ENCODE measurements at places on chromosomes 12 and 14.

- no peak for DNase-seq
Observed at GRCh38 chr14:87229131-87229530, 763.9 kb downstream of the GALC start.

GRCh38 chr12:113098441-113099028, 37.0 kb downstream of the RASAL1 start:
- peak; percentile 88 for DNase-seq

DNA sequence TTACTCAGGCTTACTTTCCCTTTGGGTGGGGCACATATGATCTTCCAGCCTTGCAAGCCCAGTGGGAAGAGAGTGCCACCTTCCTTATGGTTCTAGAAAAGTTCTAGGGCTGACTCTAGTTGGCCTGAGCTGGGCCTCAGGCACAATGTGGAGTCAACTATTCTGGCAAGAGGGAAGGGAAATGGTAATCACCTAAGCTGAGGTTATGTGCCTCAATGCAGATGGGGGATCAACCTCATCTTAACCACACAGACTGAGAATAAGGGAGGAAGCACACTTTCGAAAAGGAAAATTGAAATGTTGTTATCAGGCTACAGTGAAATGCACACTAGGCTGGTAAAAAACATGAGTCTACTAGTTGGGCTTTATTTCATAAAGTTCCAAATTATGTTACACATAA, 77.5 kb upstream of the RMST start:
- no peak for DNase-seq

- peak; percentile 80 for DNase-seq
Observed at GRCh38 chr12:64099397-64099796, 122.7 kb downstream of the KICS2 start.

DNA sequence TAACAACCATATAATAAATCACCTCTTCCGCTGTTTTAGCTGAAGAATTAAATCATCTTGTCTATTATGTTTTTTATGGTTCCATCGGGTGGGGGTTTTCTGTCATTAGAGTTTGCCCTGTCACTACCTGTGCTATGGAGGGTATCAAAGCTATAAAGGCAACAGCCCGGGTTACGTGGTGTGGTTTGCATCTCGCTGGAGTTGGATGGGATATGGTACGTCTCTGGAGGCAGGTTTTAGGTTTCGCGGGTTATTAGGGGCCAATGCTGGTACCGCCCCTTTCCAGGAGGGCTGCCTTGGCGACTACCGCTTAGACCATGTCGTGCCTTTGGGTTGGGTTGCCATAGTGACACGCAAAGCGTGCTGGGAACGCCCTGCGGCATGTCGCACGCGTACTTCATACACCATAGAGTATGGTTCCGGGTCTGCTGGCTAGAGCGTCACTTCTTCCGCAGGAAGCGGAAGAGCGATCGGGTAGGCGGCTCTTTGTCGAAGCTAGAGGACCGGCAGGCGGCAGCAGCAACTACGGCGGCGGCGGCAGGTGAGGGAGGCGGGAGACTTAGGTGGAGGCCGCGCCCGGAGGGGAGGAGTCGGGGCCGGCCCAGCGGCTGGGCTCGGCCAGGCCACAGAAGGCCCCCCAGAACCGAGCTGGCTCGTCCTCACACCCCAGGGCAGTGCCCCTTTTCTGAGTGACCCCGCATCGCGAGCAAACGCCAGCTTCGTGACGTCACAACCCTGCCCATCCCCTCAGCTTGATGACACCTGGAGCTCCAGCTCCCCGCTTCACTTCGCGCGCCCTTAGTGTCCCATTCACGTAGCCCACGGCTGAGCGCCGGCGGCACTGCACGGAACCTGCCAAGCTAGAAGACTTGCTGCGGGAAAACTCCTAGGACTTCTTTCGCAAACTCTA, at the start of gene ZC3H10:
ZC3H10 (plus strand) TSS at position 489 of the 910 bp plus-strand sequence. CDS start 2,297 bp downstream, outside the sequence.
- peak; percentile 92 for DNase-seq

DNA sequence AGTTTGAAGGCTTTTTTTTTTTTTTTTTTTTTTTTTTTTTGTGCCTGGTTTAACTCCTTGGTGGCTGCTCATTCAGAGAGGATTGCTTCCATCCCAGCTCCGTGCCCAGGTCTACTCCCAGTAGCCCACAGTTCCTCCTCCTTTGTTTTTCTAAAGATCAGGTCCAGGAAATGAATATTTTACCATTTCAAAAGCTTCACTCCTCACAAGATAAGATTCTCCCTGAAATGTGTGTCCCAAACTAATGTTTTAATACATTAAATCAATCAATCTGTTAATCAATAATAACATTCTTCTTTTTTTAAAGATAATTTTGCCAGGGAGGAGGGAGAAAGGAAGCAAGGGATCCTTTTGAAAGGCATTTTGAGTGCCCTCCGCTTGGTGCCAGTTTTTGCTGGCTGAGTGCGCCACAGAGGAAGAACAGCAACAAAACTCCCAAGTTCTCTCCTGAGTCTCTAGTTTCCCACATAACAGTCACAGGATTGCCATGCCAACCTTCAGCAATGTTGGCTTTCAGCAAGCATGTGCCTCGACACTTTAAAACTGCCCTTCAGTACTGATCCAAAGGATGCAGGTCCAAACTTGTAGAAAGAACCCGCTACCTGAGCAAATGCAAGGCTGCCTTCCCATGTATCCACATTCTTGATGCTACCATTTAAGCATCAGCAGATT, 99.2 kb downstream of the RMST start:
- no peak for DNase-seq

GRCh38 chr14:91867316-91867988, at the start of gene TC2N:
Gene TC2N (minus strand): TSS chr14:91867536. CDS start chr14:91813769, 53,767 bp downstream.
- DNase-seq = no peak

DNA sequence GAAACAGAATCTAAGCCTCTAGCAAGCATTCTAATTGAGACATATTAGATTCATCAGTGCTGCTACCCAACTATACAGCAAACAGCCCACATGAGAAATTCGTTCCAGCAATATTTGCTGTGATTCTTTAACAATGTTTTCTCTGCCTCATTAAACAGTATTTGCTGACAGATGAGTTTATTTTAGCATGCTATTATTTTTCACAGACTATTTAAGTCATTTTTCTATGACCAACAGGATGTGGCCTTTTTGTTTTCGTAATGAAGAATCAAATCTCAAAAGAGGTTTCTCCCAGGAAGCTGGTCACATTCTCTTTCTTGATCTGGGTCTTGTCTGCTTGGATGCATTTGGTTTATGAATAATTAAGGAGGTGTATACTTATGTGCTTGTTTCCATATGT, 23.2 kb upstream of the SERPINA12 start:
- DNase-seq = no peak

DNA sequence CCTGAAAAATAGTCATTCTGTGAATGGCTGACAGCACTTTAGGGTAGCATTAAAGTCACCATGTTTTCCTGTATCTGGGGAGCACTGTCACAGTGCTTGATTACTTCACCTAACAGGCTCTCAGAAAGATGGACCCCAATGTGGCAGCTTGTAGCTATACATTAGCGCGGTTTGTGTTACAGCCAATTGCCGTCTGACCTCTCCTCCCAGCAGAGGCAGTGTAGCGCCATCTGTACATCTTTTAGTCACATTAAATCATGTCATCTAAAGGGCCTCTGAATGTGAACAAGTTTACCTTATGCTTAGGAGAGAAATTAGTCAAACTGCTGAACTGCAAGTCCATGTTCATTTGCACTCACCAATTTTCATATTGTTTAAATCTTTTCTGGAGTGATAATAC, 113.7 kb downstream of the LMO3 start:
- DNase-seq = no peak

GRCh38 chr12:75890141-75890540, 141.4 kb downstream of the PHLDA1 start:
- DNase-seq = peak; percentile 31

DNA sequence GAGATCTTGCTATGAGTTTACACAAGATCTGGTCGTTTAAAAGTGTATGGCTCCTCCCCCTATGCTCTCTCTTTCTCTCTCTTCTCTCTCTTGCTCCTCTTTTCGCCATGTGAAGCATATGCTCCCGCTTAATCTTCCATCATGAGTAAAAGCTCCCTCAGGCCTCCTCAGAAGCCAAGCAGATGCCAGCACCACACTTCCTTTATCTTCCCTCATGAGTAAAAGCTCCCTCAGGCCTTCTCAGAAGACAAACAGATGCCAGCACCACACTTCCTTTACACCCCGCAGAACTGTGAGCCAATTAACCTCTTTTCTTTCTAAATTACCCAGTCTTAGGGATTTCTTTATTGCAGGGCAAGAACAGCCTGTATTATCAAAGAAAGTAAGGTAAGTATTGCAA, 152.4 kb downstream of the SEC23A start:
- DNase-seq = no peak

DNA sequence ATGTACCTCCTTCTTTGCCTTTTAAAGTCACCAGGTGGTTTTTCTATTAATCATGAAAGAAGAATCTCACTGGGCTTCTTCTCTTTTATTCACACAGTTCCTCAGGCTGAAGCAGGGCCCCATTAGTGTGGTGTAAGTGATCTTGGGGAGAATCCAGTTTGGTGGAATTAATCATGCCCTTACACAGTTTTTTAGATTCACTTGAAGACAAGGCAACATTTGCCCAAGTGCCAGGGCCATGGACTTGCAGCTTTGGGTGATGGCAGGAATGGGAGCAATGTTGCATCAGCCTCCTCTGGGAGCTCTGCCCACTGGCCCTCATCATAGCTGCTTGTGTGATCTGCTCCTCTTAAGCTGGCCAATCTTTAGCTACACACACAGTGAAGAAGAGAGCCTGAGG, 33.8 kb downstream of the KCNK10 start:
- peak; percentile 44 for DNase-seq

DNA sequence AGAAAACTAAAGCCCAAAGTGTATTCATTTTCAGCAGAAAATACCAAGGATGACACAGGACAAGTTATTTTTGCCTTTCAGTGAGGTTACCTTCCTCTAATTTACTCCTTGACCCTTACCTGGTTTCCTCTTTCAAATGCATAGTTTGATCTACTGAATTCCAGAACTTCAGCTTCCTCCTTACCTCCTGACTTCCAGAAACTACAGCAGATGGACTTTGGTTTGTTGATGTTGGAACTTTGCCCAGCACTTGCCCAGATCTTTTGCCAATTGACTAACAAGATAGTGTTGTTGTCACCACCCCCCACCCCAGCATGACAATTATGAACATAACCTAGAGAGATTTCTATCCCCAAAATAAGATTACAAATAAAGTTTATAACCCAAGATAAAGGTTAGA, 63.2 kb downstream of the NAV3 start:
- no peak for DNase-seq

DNA sequence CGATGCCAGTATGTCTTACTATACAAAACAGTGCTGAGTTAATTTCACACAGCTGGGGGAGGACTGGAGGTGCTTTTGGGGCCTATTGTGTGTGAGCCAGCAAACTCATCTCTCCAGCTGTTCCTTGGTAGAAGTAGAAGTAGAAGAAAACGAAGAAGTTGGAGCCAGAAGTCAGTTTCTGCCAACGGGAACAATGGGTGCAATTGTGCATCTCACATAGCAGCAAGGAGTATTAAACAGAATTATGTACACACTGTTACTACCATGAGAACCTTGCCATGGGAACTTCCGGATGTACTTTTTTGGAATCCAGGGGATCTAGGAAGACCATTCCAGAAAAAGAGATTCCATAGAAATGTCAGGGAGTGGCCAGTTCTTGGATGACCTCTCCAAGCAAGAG, 88.6 kb downstream of the VCPKMT start:
- DNase-seq = no peak

DNA sequence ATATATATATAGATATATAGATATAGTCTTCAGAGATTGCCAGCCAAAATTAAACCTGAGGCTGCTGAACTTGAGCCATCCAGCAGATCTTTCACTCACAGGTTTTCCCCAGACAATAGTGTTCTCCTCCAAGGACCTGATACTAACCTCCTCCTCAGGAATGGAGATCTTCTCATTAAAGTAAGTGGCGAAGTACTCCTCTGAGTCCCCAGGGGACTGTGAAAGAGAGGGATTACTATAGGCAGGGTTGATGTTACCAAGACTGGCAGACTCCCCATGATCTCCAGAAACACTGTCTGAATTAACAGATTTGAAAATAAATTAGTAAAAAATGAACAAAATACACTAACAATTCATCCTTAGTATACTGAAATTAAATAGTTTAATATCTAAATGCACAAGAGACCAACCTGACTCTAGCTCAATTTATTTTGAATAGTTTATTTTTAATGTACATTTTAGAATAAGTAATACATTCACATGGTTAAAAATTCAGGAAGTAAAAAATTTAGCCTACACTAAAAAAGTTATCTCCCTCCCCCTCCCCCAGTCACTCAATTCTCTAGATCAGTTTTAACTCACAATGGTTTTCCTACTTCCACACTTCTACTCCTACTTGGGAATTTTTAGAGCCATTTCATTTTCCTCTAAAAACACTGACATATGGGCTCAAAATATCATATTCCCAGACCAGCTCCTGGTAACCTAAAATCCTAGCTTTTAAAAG, 17.7 kb downstream of the SLC11A2 start:
- no peak for DNase-seq

GRCh38 chr14:88323523-88324199, 592 bp upstream of the KCNK10 start:
- DNase-seq = peak; percentile 36

- DNase-seq = peak; percentile 46
Observed at GRCh38 chr12:122265886-122266229, 436 bp downstream of the VPS33A start.

DNA sequence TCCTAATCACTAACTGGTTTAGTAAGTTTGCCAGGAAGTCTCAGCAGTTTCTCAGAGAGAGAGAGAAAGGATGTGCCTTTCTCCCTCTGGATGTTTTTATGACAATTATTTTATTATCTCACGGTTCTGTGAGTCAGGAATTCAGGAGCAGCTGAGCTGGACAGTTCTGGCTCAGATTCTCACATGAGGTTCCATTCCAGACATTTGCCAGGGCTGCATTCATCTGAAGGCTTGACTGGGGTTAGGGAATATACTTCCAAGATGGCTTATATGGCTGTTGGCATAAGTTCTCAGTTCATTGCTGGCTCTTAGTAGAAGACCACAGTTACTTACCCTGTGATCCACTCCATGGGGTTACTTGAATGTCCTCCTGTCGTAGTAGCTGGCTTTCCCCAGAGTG, 101.2 kb upstream of the ATF7IP start:
- no peak for DNase-seq

DNA sequence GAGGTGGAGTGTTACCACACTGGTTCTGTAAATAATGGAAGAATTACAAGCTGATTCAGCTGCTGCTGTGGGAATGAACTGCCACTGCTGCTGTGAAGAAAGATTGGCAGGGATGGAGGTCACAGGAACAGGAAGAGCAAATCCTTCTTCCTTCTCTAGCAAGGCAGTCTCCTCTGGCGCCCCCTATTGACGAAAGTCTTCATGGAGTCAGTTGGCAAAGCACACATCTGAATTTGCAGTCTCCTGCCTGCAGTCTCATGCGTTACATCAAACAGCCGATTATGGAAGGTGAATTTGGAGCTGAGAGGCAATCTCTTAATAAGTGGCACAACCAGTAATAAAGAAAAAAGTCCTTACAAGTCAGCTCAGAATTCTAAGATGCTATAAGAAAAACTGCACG, 106.0 kb upstream of the TMTC1 start:
- DNase-seq = no peak

- DNase-seq = no peak
Observed at GRCh38 chr12:57268264-57268663, 17.3 kb upstream of the STAC3 start.

- no peak for DNase-seq
Observed at GRCh38 chr12:87704374-87704773, 324.8 kb downstream of the C12orf50 start.

All from GM03348 (cell line).